ENCODE measurements at places on chromosomes 2 and 18. TPM values are rescaled to one million over a fixed set of nuclear protein-coding genes. Genes with fewer than 3 reads are reported as not detected.

GRCh38 chr2:127193967-127194280 lies 26.2 kb downstream of the CYP27C1 start:
- no peak for DNase-seq

NCK2 gene
- total RNA-seq = 51.8 TPM

SPC25 gene
- 1.2 TPM for total RNA-seq

RFTN2 gene
- 1.9 TPM for total RNA-seq

- no peak for DNase-seq
Measured at GRCh38 chr2:19461504-19462255, 103.3 kb upstream of the OSR1 start.

DNA sequence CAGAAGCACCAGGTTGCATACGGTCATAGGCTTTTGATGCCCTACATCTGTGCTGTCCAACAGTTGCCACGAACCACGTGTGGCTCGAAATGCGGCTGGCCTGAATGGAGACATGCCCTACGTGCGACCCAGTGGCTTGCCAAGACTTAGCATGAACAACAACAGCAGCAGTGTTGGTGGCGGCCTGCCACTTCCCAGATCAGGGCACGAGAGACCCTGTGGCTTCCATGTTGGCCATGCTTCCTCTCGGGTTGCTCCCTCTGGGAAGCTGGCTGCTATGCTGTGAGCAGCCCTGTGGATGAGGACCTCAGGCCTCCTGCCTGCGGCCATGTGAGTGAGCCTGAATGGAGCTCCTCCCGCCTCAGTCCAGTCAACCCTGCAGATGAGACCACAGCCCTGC lies 212.3 kb downstream of the HDAC4 start:
- DNase-seq = peak; percentile 3

All from left colon (tissue), 2 donors.